ENCODE measurements at places on chromosomes 11 and 22.

DNA sequence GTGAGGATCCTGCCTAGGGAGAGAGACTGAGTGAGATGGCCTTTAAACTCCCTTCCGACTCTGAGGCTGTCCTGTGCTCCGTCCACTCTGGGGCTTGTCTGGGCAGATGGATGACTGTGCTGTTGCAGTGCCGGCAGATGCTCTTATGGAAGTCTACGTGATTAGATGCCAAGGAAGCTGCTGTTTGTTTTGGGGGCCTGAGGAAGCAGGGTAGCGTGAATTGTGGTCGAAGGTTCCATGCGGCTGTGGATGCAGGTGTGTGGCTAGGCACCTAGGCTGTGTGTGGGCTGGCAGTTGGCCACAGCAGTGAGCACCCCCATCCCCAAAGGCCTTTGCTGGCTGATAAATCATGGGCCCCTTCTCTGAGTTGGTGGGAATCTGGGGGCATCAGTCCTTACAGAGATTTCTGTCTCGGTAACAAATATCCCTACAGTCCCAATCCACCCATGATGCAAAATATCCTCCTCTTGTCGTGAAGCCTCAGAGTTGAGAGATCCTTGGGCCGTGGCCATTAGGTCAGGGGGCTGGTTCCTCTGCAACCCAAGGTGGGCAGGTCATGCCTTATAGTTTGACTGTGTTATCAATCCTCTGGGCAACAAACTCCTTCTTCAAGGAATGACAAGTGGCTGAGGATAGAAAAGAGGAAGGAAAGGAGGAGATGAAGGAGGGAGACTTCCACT, 31.2 kb downstream of the AMPD3 start:
- DNase-seq, result no peak

DNA sequence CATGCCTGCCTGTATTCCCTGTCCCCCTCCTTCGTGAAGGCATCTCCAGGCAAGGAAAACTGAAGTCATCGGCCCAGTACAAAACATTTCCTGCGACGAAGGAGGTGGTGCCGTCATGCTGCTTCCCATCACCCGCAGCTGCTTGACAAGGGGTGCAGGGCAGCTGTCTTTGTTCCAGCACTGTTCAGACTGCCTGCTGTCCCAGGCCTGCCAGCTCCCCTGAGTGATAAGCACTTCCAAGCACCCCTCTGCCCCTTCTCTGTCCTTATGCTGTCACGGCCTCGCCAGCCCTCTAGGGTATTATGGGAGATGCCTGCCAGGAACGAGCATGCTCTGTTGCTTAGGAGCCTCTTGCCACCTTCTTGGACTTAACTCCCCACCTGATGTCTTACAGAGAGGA, 37.1 kb upstream of the BSX start:
- DNase-seq, result no peak

DNA sequence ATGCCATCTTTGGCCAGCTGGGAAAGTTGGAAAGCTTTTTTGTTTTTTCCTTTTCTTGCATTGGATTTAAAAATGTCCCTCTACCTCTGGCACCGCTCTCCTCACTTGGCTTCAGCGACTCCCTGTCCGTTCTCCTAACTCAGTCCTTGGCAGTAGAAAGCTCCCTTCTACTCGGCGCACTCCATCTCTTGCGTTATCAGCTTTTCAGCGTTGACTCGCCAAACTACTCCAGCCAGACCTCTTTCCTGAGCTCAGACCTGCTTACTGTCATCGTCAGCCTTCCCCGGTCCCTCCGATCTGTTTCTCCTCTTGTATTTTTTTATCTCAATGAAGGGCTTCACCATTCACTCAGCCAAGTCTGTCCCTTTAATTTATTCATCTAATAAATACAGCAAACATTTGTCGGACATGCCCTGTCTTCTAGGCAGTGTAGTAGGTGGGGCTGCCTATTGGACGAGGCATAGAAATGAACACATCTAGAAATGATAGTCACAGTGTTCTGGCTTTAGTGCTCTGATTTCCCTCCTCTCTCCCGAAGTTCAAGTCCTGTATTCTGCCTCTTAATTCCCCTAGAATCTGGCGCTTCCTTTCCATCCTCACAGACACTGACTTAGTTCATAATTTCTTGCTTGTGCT, 839 bp downstream of the CEP164 start:
- DNase-seq, result peak; percentile 66

- no peak for DNase-seq
Observed at GRCh38 chr11:59188954-59189353, 17.0 kb downstream of the DTX4 start.

GRCh38 chr11:75781296-75781695, 12.7 kb downstream of the DGAT2 start:
- no peak for DNase-seq

- DNase-seq, result no peak
Observed at GRCh38 chr22:43164636-43165035, 13.3 kb downstream of the TSPO start.

GRCh38 chr11:33892906-33893594, 1.2 kb upstream of the LMO2 start:
- no peak for DNase-seq

DNA sequence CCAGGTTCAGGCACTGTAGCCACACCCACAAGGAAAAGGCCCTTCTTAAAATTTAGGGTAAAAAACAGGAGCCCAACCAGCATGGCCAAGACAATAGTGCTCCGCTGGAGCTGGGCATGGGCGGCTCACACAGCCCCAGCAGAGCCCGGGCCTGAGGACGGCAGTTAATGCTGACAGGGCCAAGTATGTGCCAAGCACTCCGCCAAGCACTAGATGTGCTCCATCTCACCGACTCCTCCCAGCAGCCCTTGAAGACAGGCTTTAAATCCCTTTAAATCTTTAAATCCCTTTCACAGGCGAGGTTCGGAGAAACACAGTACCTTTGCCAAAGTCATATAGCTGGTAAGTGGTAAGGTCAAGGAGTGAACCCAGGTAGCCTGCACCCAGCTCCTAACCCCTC, 4.8 kb downstream of the ARFGAP2 start:
- no peak for DNase-seq

DNA sequence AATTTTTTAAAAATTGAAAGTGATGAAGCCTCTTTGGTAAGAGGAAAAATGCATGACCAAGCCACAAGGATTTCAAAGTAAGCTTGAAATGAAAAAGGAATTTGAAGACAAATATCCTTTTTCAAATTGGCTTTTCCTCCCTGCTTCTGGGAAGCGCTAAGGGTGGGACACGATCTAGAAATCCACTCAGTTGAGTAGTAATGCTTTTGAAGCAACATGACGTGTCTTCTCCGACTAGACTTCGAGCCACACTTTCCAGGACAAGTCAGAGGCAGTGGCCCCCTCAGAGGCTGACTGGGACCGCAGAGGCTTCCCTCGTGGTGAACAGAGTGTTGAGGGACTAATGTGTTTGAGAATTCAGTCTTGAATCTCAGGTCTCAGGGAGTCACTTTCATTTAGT, 39.8 kb downstream of the KREMEN1 start:
- DNase-seq, result no peak

DNA sequence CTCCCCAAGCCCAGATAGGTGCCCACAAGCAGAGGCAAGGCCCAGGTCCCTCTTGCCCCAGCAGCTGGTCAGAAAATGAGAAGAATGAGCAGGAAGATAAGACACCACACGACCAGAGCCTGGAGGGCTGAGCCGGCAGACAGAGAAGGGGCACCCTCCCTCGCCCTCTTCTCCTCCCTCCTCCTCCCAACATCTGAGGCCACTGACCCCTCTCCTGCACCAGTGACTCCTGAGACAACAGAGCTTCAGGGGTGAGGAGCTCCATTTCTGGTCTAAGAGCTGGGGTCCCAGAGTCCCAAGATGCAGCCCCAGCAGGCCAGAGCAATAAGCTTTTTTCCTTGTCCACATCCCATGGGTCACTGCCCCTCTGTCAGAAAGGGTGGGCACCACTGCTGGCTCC, 159.2 kb downstream of the TRIM29 start:
- DNase-seq, result no peak

- no peak for DNase-seq
Observed at GRCh38 chr11:100759106-100759505, 72.0 kb downstream of the ARHGAP42 start.

GRCh38 chr11:3220521-3221407, 2.2 kb upstream of the MRGPRG start:
- no peak for DNase-seq

DNA sequence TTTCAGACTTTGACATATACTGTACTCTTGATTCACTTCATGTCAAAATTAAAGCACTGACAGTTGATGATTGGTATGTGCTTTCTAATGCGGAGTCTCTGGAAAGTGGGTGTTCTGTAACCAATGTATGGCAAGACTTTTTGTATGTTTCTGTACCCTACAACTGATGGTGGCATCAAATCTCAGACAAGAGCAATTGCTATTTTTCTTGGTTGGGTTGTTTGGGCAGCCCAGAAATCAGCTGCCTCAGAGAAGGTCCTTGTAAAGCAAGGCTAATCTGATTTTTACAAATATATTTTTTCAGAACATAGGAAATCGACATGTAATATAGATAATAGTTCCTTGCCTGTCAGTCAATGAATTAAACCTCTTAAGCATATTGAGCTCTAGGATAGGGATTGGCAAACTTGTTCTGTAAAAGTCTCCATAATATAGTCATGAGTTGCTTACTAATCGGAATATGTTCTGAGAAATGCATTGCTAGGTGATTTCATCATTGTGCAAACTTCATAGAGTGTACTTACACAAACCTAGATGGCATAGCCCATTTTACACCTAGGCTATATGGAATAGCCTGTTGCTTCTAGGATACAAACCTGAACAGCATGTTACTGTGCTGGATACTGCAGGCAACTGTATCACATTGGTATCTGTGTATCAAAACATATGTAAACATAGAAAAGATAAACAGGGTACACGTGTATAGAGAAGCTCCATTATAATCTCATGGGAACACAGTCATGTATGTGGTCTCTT, 10.2 kb upstream of the OOSP4A start:
- DNase-seq, result no peak

DNA sequence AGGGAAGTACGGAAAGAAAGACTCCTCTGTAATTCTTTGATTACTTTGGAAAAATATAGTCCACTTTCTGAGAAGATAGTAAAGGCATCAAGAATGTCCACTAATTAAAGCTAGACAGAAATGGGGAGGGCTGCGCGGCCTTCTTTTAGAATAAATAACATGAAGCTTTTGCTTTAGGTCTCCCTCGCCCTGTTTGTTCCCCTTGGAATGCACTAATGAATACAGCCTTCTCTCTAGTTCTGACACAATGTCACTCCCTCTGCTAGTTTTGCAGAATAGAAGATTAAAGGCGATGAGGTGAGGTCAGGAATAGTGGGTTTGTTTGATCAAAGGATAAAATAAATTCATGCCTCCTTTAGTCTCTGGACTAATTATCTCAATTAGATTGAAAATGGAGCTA, 543.9 kb downstream of the OPCML start:
- no peak for DNase-seq

DNA sequence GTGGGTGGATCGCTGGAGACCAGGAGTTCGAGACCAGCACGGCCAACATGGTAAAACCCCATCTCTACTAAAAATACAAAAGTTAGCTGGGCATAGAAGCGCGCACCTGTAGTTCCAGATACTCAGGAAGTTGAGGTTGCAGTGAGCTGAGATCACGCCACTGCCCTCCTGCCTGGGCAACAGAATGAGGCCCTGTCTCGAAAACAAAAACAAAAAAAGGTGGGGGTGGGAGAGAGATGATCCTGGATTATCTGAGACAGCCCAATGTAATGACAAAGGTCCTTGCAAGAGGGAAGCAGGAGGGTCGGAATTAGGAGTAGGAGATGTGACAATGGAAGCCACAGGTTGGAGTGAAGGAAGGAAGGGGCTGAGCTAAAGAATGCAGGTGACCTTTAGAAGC, 87.6 kb upstream of the APOA1 start:
- no peak for DNase-seq

GRCh38 chr11:25566298-25567200, 765.4 kb upstream of the ANO3 start:
- DNase-seq, result no peak

DNA sequence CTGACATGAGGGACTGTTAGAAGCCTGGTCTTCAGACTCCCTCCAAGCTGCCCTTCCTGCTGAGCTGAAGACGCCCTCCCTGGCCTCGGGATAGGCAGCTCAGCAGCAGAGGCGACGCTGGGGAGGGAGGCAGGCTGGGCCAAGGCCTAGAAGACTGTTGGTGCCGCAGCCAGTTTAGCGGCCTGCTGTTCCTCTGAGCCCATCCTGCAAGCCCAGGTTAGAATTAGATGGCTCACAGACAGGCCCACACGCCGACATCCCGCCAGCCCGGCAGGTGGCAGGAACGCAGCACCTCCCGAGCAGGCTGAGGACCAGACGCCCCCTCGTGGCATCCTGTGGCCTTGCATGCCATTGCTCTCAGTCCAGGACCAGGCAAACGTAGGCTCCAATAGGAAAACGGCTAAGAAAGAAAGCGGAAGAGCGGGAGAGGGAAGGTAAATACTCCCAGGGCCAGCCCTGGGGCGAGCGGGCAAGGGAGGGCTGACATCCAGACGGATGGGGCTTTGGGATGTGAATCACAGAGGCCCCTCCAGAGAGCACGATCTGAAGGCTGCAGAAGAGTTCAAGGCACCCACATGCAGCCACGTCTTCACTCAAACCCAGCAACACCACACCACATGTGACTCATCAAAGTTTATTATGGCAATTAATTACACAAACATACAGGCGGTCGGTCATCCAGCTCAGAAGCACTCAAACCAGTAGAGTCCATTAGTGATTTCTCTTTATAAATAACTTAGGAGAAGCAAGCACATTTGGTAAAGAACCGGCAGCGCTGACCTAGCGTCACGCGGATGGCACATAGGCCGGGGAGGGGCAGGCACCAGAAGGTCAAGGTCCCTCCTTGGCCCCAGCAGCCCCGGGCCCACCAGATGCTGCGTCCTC, 27.6 kb downstream of the CD5 start:
- no peak for DNase-seq

- DNase-seq, result peak; percentile 34
Observed at GRCh38 chr22:42939941-42940653, 74.9 kb downstream of the PACSIN2 start.

DNA sequence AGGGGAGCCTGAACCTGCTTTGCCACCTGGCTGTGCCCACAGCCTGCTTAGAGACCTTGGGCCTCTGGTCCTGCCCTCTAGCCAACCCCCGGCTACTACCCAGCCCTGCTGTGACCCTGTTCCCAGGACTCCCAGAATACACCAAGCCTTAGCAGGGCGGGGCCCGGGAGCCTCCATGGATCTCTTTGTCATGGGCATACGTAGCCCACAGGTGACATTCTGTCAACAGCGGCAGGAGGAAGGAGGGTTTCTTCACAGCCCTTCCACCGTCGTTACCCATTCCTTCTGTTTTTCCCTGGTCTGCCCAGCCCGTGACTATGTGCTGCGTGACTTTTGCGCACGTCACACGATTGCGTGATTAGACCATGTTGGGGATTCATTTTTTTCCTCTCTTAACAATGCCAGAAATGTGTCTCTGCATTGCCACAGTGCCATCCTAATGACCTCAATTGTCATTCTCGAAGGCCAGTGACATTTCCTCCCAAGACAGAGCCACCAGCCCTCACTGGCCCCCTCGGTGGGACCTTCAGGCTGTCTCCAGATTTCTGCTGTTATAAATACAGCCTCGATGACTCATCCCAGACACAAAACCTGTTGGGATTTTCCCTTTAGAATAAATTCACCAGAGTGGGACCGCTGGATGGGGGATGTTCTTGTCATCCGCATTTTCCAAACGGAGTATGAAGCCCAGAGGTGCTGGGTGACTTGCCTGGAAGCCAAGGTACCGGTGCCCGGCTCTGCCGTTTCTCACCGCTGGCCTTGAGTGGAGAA, 9.0 kb downstream of the SYT12 start:
- DNase-seq, result no peak

All from NCI-H510A treated with DMSO at 0.1 percent for 48 hours (cell line).